CD4-positive, alpha-beta T cell treated with Interleukin-17A for 1 hour (primary cell): ENCODE measurements at places on chromosomes 7 and 10.

- no peak for DNase-seq
These were observed 62.6 kb downstream of the RBM20 start for GRCh38 chr10:110706690-110707098.

DNA sequence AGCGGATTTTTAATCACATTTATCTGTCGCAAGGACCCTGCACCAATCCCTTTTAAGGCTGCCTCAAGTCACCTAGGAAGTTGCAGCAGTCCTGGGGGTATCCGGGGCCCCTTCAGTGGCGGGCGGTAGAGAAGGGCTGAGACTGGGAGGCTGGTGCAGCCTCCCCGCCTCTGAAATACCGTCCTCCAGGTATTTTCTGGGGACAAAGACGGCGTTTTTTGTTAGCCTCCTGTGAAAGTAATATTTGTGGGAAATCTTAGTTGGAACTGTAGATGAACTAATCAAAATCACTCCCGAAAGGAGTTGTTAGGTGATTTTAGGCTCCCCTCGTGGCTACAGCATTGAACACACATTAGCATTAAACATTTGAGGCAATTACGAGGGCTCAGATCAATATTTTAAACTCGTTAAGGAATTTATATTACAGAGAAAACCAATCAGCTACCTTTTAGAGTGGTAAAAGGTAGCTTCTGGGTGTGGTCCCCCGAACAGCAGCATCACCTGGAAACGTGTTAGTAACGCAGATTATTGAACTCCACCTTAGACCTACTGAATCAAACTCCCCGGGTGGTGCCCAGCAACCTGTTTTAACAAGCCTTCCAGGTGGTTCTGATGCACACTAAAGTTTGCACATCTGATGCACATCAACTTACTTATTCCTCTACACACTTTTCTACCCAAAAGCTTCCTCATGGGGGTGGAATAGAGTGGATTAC, 530 bp upstream of the ANXA7 start:
- peak; percentile 7 for DNase-seq

GRCh38 chr10:52312942-52313255, 1.2 kb upstream of the DKK1 start:
- no peak for DNase-seq

GRCh38 chr10:21424459-21424861, 101.0 kb downstream of the SKIDA1 start:
- DNase-seq = no peak

DNA sequence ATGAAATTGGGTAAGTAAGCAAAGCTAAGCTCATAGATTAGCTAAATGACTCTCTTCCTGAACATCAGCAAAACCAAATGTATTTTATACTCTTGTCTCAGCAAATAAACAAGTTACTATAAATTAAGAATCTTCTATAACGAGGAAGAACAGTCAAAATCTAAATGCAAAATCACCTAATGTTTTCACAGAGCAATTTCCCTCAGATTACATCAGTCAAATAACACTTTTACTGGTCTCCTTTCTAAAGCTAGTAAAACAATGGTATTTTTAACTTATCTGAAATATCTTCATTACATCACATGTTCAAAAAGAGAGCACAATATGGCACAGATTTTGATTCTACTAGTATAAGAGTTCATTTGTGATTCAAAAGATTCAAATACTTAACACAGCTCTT, 16.5 kb upstream of the GPR22 start:
- DNase-seq = no peak

GRCh38 chr7:69610374-69611084, 12.3 kb downstream of the AUTS2 start:
- no peak for DNase-seq

DNA sequence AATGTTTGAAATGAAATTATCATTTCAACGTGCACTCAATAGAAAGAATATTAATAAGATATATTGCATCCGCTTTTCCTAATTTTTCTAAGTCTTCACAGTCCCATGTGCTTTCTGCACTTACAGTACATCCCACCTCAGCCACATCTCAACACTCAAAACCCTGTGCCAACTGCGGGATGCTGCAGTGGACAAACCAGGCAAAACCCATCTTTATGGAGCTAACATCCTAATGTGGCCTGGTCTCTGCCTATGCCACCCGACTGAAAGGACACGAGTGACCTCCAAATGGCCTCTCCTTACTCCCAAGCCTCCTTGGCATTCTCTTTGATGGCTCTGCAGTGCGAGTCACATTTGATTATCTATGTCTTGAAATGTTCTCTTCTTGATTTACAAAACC, 57.4 kb upstream of the ADRB1 start:
- DNase-seq = no peak

GRCh38 chr7:150927956-150928344, 50.2 kb downstream of the KCNH2 start:
- DNase-seq = no peak

- no peak for DNase-seq
These were observed 180.0 kb downstream of the GRID1 start for GRCh38 chr10:86186633-86187032.

DNA sequence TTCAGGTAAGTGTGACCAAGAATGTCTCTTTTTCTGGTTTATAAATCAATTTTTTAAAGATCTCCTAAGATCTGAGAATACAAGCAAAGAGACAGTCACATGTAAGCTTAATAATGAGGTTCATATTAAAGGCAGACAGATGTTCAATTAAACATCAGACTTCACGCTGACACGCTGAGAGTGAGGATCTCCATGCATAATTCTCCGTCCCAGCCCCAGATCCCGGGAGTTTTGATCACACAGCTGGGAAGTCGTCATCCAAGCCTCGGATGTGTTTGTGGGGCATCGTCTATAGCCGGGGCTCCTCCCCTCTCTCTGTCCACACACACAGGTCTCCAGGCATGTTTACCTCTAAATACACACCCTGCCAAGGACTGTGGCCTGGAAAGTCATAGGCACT, 223.2 kb downstream of the PTPRN2 start:
- no peak for DNase-seq

- DNase-seq = no peak
These were observed 35.0 kb downstream of the TAS2R41 start for GRCh38 chr7:143512488-143513340.

- peak; percentile 80 for DNase-seq
These were observed at the start of gene BMI1 for GRCh38 chr10:22320591-22321155. BMI1 (plus strand) TSS chr10:22321099; CDS start chr10:22326450, 5,351 bp downstream.

DNA sequence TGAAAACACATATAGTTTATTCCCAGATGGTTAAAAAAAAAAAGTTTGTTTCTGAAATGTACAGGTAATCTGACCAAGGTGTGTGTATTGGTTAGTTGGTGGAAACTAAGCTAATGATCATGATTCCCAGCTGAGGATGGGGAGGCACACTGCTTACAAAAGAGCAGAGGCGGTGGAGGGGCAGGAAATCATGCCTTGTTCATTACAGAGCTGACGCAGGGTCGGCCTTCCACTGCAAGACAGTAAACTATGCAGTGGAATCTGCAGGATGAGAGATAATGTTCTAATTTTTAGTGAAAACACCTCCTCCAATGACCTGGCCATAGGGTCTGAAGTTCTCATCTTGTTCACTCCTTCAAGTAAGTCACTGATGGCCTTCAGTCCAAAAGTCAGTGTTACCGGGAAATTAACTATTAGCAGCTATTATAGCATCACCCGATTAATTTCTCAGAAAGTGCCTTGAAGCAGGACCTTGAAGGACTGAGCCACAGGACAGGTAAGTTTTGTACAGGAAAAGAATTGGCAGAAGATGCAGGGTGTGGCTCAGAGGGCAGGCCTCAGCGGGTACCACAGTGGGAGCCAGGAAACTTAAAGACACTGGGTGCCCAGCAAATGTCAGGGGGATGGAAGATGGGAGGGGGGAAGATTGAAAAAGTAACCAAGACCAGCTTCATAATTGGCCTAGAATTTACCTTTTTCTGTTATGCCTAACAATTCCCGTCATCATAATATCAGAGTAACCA, 36.0 kb downstream of the MYOF start:
- no peak for DNase-seq

GRCh38 chr10:127612-128432, 7.4 kb upstream of the ZMYND11 start:
- DNase-seq = peak; percentile 42

DNA sequence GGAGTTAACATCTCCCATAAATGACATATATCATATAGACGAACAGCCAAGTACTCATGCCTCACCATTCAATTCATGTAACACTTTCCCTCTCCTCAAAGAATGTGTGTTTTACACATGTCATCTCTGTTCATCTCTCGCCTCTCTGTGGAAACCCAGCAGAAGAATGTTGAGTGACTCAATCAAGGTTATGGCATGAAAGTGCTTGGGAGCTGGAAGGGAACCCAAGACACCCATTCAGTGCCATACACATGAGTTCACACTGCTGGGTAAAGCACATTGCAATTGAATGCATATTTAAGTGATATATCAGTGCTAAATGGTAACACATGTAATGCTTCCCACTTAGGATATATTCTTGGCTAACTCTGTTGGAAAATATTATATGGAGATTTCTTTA, 322.9 kb downstream of the PTEN start:
- DNase-seq = no peak

GRCh38 chr7:155713384-155713783, 68.9 kb downstream of the RBM33 start:
- no peak for DNase-seq

- no peak for DNase-seq
These were observed 4.8 kb downstream of the NYAP1 start for GRCh38 chr7:100488333-100489095.
